ENCODE measurements at places on chromosomes 16 and 17. TPM values are rescaled to one million over a fixed set of nuclear protein-coding genes. Genes with fewer than 3 reads are reported as not detected.

DNA sequence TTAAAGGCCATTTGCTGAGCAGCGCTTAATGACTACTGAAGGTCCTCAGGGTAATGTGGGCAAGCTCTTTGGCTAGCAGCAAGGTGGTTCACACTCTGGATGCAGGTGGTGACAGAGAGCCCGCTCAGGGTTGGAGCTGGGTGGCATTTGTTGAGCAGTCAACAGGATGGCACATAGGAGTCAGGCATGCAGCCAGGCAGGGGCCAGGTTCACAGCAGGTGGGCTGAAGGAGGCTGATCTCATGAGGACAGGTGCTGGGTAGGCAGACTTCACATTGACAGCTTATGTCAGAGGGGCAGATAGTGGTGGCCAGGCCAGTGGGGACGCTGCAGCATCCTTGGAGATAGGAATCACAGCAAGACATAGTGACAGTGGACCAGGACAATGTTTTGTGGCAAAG lies 4.5 kb downstream of the KRTAP3-1 start:
- no peak for DNase-seq

GRCh38 chr17:69907132-69907847 lies 167.7 kb upstream of the KCNJ16 start:
- no peak for DNase-seq

DNA sequence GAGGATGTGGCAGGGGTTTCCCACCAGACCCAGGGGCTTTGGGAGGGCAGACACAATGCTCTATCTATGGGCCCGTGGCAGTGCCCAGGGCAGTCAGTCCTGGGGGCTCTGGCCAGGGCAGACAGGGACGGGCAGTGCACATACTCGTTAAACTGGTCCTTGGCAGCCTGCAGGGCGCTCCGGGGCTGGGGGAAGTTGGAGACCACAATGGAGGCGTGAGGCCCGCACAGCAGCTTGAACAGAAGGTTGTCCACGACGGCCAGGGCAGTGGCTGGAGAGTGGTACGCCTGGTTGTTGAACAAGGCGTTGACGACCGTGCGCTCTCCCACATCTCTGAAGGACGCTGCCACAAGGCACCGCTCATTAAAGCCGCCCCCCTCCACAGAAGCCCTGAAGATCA lies 18.6 kb upstream of the RNPS1 start:
- DNase-seq: no peak

DNA sequence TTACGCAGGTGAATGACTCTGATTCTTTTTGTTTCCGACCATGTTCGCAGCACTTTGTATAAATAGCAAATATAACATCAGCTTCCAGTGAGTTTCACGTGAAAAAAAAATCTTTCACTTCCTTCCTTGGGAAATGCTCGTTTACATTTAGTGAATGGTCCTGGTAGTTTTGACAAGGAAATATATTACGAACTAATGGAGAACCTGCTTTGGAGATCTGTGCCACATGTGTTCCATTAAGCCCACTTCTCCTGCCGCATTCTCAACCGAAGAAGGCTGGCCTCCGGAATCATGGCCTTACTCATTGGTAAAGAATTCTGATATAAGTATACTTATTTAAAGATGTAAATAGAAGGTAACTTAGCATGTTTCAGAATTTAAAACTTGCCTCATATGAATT lies 3.6 kb downstream of the CRAMP1 start:
- DNase-seq: no peak

- peak; percentile 0 for DNase-seq
These were observed 14.0 kb downstream of the GRIN2A start for GRCh38 chr16:10168258-10168657.

The TRAF4 gene
- total RNA-seq: 63.8 TPM

The PIRT gene
- not detected for total RNA-seq

DNA sequence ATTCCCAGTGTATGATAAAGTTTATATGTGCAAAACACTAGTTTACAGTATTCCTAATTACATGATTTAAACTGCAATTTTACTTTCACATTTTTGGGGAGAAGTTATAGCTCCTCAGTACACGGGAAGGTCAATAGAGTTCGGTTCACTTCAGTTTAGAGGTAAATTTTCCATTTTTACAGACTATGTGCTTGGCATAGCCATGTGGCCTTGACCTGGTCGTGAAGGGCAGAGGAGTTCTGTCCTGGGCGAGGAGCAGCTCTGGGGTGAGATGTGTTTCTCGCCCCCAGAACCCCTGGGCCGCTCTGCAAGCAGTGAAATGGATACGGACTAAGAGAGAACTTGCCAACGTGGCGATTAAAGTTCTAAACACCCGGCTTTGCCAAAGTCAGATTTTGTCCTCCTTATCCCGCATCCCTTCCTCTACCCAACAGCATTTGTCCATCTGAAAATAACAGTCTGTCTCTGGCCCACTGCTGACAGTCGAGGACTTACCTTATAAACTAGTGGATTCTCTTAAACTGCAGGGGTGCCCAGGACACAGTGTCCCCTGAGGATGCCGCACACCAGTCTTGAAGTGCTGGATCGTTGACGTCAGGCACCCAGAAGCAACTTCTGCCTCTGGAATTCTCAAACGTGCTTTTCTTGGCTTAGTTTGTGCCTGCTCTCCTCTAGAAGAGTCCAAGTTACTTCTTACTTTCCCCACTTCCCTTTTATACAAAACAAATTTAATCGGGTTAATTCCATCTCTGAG lies 1.5 kb upstream of the SIAH1 start:
- no peak for DNase-seq

DNA sequence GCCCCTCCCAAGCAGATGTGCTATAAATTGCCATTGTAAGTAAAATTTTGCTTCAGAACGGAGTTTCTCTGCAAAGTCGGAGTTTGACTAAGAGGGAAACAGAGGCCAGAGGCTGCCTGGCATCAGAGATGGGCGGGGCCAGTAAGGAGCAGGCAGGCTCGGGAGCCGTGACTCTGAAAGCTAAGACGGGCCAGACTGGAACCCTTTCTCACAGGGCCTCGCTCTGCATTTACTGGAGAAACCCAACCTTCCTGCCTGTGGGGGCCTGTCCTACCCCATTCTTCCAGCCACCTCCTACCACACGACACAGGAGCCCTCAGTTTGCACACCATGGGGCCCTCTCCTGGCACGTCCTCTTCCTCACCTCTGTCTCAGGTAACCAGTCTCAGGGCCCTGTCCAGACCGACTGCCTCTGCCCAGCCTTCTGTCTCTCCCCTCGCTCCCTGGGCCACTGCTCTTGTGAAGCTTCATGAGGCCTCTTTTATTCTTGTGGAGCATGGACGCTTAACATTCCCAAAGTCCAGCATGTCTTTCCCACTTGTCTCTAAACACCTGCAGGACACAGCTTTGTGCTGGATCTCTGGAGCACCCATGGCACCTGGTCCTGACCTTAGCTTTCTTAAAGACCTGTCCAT lies 48.4 kb upstream of the ACSF3 start:
- no peak for DNase-seq

DNA sequence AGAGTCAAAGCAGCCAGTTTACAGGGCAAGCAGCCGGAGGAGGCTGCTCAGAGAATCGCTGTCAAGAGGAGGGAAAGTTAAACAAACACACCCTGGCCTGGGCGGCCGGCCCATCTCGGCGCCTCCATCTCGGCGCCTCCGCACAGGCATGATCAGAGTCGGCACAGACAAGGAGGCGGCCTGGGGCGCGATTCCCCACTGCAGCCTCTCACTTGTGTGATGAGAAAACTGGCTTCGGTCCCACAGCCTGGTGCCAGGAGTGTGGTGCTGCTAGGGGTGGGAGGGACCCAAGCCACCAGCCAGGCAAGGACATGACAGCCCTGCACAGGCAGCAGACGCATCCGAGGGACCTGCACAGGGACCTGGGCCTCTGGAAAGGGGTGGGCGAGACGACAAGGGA lies 17.7 kb downstream of the SLC38A10 start:
- no peak for DNase-seq

DNA sequence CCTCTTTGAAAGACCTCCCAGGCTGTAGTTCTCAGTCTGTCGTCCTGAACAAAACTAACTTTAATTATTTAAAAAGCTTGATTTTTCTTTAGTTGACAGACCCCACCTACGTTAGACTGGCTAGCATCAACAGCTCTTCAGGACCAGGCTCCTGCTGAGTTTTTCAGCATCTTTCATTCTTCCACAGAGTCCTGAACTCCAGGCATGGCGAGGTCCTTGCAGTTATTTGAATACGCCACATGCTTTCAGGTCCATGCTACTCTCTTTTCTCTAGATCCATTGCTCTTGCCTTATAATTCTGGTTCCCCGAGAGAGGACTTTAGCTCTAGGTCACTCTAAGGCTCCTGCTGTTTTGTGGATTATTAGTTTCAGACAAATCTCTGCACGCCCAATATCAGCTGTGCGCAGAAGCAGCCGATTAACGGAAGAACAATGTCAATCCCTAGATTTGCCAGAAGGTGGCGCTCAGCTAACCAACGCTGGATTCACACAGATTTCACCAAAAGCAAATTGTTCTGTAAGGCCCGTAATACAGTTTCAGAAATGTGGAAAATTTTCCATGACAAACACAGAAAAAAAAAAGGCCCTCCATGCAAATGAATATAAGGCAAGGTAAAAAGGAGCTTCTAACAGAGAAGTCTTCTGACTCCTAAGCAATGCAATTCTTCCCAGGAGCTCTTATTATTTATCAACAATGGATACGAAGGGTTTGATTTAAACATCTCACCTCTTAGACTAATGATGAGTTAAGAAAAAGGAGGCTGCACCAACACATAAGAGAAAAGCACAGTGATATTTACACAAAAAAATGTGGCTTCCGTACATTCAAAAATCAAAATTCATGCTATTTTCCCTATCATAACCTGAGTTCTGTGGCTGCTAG lies 33.5 kb upstream of the BCO1 start:
- DNase-seq: peak; percentile 59

DNA sequence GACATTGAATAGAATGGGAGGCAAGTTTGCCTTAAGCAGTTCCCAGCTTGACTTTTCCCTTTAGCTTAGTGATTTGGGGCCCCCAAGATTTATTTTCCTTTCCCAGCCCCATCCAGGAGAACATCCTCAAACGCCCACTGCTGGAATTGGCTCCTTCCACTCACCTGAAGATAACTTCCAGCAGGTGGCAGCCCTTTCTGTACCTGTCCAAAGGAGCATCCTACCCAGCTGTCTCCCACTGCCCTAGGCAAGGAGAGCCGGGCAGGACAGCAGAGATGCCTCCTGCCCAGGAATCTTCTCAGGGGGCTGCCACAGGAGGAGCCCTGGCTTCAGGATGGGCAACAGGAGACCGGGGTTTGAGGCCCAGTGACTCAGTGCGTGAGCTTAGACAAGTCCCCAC lies 6.4 kb downstream of the CACNG5 start:
- no peak for DNase-seq

GRCh38 chr17:67602974-67603373 lies 114.8 kb upstream of the NOL11 start:
- DNase-seq: peak; percentile 66

The ZPBP2 gene
- total RNA-seq: not detected

The FNDC8 gene
- not detected for total RNA-seq

DNA sequence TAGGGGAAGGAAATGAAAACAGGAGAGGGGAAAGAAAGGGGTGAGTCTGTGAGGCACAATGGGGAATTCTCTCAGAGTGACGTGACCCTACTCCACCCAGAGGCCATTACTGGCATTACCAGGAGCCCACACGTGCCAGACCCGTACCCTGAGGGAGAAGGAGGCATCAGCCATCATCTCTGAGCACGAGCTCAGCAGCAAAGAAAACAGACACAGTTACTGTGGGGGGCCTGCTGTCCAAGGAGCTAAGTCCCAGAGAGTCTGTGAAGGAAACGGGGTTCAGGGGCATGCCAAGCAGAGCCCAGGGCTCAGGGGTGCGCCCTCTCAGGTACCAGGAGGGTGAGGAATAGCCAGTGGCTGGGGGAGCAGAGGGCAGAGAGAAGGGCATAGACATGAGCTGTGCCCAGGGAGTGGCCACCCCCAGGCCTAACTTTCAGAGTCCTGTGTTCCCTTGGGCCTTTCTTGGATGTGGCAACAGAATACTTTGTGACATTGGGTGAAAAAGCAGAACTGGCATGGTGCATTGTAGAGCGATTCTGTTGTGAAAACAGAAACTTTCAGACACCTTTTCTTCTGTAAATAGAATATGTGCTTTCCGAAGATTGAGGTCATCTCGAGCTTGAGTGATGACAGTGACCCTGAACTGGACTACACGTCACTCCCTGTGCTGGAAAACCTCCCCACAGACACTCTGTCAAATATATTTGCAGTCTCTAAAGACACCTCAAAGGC lies 11.3 kb downstream of the TAF1C start:
- DNase-seq: peak; percentile 44

DNA sequence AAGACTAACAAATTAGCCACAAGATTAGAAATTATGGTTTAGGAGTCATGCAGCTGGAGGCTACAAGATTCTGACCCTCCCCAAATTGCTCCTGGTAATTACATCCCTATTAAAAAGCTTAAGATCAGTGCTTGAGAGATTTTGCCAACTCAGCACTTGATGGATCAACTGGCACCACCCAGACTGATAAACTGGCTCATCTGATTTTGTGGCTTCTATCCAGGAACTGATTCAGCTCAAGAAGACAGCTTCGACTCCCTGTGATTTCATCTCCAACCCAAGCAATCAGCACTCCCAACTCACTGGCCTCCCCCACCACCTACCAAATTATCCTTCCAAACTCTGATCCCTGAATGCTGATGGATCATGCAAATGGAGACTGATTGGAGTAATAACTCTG lies 94.8 kb downstream of the TNFRSF13B start:
- no peak for DNase-seq

GRCh38 chr17:73278465-73279453 lies 17.1 kb upstream of the CPSF4L start:
- no peak for DNase-seq

GRCh38 chr16:73891129-73891542 lies 405.5 kb upstream of the PSMD7 start:
- no peak for DNase-seq

- no peak for DNase-seq
These were observed 342.5 kb downstream of the MAF start for GRCh38 chr16:79257953-79258490.

The LRRC46 gene
- not detected for total RNA-seq

The GLIS2 gene
- total RNA-seq: 13.5 TPM

DNA sequence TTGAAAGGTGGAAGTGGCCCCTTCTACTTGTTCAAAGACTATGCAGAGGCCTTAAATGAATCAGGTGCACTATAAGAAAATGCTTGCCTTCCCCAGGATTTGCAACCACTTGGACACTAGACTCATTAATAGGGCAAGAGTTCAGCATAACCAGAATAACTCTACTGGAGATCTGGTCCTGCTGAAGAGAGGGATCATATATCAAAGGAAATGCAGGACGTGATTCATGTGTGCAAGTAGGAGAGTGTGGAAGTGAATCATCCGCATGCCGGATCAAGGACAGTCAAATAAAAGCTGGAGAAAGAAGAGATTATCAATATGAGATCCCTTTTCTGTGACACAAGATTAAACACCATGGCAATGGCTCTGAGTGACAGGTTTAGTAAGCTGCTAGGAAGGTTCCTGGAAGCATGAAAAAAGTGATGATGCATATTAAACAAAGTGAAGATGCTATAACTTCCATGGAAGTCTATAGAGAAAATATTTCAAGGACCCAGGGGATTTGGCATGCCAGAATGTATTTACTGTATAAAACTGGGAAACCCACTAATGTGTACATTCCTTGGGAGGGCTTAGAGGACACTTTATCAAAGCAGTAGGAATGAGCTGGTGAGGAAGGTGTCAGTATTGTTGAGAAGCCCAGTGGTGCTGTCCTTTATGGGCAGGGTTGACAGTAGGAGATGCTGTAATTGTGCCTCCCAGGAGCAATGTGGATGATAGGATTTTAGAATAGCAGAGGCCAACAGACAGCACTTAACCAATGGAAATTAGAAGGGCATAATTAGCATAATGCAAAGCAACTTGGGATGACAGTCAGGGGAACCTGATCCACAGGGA lies 133.1 kb downstream of the ABCA8 start:
- peak; percentile 94 for DNase-seq

GRCh38 chr17:58006924-58007780 lies at the start of gene SRSF1:
TSS of gene SRSF1 (minus strand) at chr17:58007246. CDS start at chr17:58007137, 109 bp downstream.
- peak; percentile 89 for DNase-seq

The CBLN1 gene
- total RNA-seq: not detected

The GRIN2A gene
- 0.87 TPM for total RNA-seq

All from renal cortical epithelial cell (primary cell).